ENCODE measurements at places on chromosomes 2 and 18. TPM values are rescaled to one million over a fixed set of nuclear protein-coding genes. Genes with fewer than 3 reads are reported as not detected.

The CCDC121 gene
- total RNA-seq = 6.5 TPM

The ZNF24 gene
- total RNA-seq = 44.0 TPM

DNA sequence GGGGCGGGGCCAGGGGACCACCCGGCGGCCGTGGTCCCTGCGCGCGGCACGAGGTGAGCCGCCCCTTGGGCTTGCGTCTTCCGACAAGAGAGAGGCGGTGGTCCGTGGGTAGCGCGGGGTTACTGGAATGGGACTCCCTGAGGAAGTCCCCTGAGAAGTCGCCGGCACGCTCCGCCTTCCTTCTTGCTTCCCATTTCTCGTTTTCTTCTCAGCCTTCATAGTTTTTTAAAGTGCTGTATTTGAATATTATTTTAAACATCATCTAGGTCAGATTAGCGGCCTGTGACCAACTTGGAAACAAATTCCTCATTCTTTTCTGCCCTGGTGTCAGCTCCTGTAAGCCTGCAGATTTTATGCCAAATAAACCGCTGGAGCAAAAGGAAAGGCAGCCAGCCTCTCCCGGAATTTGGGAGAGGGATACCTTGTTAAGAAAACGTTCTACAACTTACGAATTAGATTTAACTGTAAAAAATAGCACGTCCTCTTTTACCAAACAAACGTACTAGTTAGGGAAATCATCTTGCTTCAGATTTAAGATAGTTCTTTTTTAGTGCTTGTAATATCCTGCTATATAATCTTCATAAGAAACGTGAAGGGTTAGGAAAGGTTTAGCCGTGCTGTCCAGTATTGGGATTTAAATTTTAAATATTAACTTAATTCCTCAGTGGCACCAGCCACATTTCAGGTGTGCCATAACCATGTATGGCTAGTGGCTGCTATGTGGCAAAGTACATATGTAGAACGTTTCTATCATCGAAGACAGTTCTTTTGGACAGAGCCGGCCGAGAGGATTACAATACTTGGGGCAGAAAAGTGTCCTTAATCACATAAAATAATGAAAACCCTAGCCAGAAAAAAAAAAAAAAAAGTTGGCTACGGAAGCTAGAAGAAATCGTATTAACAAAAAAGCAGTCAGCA is 628 bp upstream of the PTPN2 start:
- no peak for DNase-seq

- DNase-seq = no peak
Observed at GRCh38 chr2:218664653-218665052, 5.2 kb downstream of the BCS1L start.

- DNase-seq = peak; percentile 18
Observed at GRCh38 chr2:186903216-186903615, 54.2 kb upstream of the ZSWIM2 start.

DNA sequence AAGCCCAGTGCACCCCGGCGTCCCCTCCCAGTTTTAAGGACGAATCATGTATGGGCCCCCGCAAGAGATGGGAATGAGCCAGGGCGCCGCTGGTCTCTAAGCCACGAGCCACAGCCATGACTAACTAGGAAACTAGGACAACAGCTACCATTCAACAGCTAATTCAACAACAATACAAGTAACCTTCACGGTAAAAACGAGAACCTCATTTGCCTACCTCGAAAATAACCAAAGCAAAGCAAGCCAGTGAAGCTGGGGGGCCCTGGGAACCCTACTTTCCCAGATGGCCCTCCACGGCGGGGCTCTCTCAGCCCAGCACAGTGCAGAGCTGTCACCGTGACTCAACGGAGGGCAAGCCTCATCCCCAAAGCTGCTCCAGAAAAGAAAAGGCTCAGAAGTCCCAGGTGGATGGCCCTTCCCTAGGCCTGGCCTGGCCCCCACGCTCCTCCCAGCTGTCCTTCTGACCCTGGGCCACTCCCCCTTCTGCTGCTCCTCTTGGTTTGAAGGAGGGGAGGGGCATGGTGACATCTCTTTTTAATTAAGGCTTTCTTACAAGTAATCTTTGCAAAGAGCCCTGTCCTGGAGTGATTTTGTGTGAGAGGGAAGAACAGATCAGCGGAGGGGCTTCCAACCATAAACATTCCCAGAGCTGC is 126.3 kb downstream of the HDAC4 start:
- DNase-seq = no peak

DNA sequence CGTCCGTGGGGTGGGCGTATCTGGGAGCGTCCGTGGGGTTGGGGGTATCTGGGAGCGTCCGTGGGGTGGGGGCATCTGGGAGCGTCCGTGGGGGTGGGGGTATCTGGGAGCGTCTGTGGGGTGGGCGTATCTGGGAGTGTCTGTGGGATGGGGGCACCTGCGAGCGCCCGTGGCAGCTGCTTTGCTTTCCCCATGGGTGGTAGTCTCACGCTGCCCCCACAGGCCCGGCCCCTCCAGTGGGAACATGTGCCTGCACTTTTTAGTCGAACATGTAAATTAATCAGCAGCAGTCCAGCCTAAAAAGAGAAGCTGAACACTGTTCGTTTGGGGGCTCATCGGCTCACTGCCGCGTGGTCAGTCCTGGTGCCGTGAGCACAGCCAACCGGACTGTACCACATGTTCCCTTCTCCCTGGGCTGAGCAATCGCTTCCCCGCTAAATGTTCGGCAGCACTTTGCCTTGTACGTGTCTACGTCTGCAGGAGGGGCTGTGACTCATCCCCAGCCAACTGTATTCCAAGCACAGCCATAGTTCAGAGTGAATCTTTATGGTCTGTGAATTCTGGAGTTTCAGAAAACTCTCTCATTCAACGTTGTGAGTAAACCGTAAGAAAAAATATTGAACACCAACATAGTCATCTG is 271.5 kb downstream of the AGAP1 start:
- DNase-seq = peak; percentile 77

GRCh38 chr18:73419531-73419930 is 551.7 kb upstream of the NETO1 start:
- DNase-seq = no peak

GRCh38 chr2:184215745-184216144 is 382.6 kb upstream of the ZNF804A start:
- peak; percentile 4 for DNase-seq

DNA sequence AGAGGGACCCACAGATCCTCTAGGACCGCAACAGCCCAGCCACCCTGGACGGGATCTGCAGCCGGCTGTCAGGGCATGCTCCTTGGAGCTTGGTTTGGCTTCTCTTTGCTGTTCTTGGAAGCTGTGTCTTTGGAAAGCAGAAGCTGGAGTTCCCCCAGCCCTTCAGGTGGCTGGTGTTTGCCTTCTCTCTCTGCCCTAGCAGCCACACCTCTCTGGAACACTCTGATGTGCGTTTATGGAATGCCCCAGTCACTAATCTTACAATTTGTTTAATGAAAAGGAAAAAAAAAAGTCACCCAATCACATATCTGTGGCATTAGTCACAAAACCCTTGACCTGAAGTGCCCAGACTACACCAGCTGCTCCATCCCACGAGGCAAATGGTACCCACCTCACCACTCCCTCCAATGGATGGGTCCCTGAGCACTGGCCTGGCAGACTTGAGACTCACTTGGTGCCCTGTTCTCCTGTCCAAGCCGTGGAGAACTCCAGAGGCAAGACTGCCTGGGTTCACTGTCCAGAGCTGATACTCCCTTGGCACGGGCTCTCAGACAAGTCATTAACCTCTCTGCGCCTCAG is 70.2 kb upstream of the DAPL1 start:
- DNase-seq = peak; percentile 82

DNA sequence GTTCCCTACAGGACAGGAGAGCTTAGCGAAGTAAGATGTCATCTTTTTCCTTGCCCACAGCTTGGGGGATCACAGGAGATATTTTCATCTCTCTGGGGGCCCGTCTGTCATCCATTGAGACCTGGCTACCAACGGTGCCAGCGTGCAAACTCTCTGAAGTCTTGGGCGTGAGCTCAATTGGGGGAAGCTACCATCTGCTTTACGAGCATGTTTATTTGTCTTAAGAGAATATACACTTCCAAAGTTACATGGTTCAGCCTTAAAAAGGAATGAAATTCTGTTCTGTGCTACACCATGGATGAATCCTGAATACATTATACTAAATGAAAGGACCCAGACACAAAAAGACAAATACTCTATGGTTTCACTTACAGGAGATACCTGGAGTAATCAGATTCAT is 13.6 kb downstream of the SAG start:
- no peak for DNase-seq

GRCh38 chr2:100938031-100939026 is 63.8 kb upstream of the RPL31 start:
- DNase-seq = no peak

- no peak for DNase-seq
Observed at GRCh38 chr18:56267334-56267733, 371.1 kb downstream of the TXNL1 start.

DNA sequence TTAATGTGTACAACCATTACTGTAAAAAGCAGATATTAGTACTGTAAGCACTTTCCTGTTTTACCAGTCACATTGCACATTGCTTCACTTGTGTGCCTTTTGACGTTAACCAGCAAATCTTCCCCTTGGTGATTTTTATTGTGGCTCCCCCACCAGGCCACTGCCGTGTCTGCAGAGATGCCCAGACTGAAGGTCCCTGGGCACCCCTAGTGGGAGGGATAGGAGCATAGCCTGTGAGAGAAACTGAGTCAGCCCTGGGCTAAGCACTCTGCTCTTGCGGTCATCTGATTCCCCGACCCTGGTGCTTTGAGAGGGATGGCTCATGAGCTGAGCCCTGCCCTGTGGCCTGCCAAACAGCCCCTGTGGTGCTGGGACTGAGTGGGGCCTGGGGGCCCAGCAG is 73.4 kb downstream of the INPP4A start:
- DNase-seq = no peak

- DNase-seq = no peak
Observed at GRCh38 chr2:174013315-174013751, 48.2 kb upstream of the SP3 start.

GRCh38 chr2:144362401-144362800 is 157.5 kb downstream of the ZEB2 start:
- DNase-seq = no peak

Measured in A172 (cell line).